Renal cortex interstitium (tissue), 15 donors: ENCODE measurements at places on chromosomes 1 and 21. TPM values are rescaled to one million over a fixed set of nuclear protein-coding genes. Genes with fewer than 3 reads are reported as not detected.
A peak's percentile ranks its signal among the peaks of the same experiment; 100 is the strongest.

The CFAP107 gene
- polyA plus RNA-seq = 0.64 TPM

The ACKR1 gene
- 0.60 TPM for polyA plus RNA-seq

The NBPF4 gene
- not detected for polyA plus RNA-seq

The CRABP2 gene
- polyA plus RNA-seq = 92.3 TPM

The SLC25A44 gene
- polyA plus RNA-seq = 36.0 TPM

The PTPRF gene
- polyA plus RNA-seq = 229 TPM

The TRIM67 gene
- polyA plus RNA-seq = 0.09 TPM

The ATP6V1G3 gene
- 4.4 TPM for polyA plus RNA-seq

The EFNA3 gene
- polyA plus RNA-seq = 7.2 TPM

The FAM20B gene
- polyA plus RNA-seq = 42.9 TPM

The SLC35F3 gene
- 0.61 TPM for polyA plus RNA-seq

The NTNG1 gene
- 26.5 TPM for polyA plus RNA-seq

The DNALI1 gene
- 88.0 TPM for polyA plus RNA-seq

- DNase-seq = no peak
These were observed 121.9 kb downstream of the TIAM1 start for GRCh38 chr21:31222142-31222541.

GRCh38 chr1:1540090-1540817 lies at the start of gene TMEM240:
Gene TMEM240 (minus strand): TSS chr1:1540624. CDS start chr1:1540346, 278 bp downstream.
- DNase-seq = peak; percentile 74

- no peak for DNase-seq
These were observed 1.4 kb upstream of the GSTM4 start for GRCh38 chr1:109654519-109654918.

GRCh38 chr1:51331206-51332100 lies 1.1 kb upstream of the TTC39A start:
- no peak for DNase-seq

- no peak for DNase-seq
These were observed 90.3 kb downstream of the NID1 start for GRCh38 chr1:235974616-235975015.

- DNase-seq = no peak
These were observed 180.7 kb downstream of the COQ8A start for GRCh38 chr1:227120826-227121225.

DNA sequence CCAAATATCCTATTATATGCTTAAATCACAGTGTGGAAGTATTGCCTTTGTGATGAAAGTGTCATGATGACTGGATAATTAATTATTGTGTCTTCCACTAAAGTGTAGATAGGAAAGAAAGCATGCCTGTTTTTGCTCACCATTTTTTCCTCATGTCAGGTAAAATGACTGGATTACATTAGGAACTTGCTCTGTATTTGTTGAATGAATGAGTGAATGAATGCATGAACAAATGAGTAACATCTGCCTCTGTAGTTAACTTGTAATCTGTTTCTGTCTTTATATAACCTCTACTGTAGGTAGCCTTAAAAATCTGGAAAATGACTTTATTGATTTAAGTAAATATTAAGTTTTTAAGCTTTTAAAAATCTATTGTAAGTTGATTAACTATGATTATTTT lies 2.9 kb upstream of the PTPRC start:
- no peak for DNase-seq

GRCh38 chr1:245888809-245889208 lies 618.3 kb downstream of the SMYD3 start:
- no peak for DNase-seq

DNA sequence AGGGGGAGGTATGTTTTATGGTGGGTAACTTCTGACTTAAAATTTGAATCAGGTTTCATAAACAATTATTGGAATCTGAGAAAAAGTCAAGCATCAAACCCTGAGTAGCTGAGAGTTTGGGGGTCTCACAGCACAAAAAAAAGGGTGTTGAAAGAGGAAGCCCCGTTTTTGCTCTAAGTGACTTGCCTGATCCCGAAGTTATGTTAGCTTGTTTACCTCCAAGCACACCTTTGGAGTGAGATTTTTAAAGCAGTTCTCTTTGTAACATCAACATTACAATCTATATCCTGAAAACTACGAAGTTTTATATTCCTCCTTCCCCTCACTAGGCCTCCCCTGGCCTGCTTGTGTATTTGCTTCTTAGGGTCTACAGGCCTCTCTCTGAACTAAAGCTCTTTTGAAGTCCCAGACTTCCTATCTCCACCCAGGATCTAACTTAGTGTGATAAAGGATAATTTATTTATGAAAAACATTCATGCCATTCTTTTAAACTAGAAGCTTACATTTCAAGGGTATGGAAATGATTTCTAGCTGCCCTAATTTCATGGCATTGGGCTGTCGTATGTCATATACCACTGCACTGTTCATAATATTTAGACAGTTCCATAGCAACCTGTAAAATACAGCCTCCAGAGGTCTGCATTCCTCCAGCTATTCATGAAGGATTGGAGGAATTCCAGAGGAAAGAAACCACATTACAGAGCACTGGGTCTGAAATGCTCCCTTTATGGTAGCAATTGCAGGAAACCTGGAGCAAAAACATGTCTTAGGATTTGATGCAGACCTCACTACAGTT lies 36.1 kb upstream of the RGS1 start:
- peak; percentile 72 for DNase-seq
